HuH-7.5 (cell line): ENCODE measurements at places on chromosomes 5 and 9.

DNA sequence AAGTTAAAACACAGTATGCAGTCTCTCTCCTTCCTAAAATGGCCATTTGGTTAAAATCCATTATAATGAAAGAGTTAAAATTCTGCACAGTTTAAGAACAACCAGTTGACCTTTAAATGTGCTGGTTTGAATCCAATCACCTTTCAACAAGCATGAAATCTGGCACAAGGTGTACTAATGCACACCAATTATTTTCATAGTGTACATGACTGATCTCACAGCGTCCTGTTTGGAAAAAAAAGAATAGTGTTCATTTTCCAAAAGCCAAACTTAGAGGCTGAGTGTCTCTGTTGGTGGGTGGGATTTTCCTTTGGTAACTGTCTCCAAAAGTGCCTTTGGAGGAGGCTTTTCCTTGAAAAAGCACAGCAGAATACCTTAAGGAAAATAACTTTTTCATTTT is 180.6 kb downstream of the DEPDC1B start:
- no peak for DNase-seq

DNA sequence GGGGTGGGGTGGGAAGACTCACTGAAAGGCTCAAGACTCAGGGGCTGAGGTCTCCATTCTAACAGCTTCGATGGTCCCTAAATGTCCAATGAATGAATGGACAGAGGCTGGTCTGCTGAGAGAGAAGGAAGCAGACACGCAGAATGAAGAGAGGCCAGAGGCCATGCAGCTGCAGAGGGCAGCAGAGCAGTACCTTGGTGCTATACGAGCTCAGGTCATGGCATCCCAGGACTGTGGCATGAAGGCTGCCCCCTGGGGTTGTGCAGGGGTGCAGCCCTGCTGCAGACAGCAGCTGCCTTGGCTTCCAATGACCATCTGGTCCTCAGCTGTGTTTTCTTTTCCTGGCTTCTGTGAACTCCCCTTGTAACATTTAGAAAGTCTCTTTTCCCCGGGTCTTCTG is 15.2 kb upstream of the CORO2A start:
- no peak for DNase-seq

DNA sequence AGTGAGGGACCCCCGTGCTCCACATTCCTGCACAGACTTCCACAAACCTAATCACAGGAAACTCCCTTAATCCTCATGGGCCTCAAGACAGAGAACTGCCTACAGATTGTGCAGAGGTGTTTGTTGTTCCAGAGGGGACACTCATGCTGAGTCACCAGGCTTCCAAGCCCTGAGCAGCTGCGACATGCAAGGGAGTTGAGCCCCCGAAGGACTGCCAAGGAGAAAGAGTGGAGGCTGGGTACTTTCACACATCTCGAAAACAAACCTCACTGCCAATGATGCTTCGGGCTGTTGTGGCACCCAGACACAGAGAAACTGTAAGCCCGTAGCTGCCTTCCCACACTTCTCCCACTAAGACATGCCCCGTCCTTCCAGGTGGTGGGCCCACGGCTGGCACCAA is 480.8 kb downstream of the CDH12 start:
- no peak for DNase-seq

GRCh38 chr5:32258424-32258823 is 54.3 kb downstream of the MTMR12 start:
- DNase-seq: no peak

- DNase-seq: no peak
Observed at GRCh38 chr9:78438780-78439179, 141.9 kb downstream of the PSAT1 start.

- DNase-seq: peak; percentile 56
Observed at GRCh38 chr5:134114886-134115805, 665 bp downstream of the TCF7 start.

DNA sequence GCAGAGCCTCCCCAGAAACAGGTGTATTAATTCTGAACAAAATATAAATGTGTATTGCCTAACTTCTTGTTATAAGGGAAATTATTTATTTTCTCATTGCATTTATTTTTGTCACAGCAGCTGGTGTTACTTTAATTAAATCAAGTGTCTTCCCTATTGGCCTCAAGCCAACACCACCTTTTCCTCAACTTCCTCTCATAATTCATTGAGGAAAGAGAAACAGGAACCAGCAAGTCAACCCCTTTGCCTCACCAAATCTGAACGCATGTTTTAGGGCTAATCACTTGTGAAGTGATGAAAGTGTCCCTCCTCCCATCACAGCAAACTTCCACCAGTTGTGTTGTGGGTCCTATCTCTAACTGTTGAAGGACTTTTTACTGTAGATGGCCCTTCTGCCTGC is 73.1 kb downstream of the DIRAS2 start:
- DNase-seq: no peak

GRCh38 chr9:116156621-116157314 is 3.2 kb downstream of the PAPPA start:
- no peak for DNase-seq

GRCh38 chr5:38994324-38994927 is 79.8 kb downstream of the RICTOR start:
- DNase-seq: no peak

DNA sequence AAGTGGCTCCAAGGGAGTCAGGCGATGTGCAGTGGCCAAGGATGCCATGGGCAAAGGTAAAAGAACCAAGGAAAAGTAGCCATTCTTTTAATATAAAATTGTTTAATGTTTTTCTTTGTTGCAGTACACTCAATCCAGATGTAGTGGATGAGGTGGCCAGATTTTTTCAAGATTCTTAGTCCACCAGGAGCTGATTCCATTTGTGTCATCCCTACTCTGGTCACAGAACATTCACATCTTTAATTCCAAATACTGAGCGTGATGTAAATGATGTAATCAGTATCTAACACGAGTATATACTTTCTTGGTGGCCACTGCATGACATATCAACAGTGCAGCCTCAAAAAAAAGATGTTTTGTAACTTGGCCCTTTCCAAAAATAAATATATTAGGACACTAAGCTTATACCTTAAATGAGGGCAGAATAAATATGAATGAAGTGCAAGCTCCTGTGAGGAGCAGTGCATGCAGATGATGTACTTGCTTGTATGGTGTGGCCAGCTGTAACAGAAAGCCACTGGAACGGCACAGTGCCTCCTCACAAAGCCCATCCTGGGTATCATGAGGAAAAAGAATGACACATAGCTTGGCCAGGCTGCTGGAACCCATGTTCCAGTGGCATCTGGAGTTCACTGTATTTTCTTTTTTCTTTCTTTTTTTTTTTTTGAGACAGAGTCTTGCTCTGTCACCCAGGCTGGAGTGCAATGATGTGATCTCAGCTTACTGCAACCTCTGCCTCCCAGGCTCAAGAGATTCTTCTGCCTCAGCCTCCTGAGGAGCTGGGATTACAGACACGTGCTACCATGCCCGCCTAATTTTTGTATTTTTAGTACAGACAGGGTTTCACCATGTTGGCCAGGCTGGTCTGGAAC is 6.5 kb upstream of the SPATA24 start:
- DNase-seq: no peak

DNA sequence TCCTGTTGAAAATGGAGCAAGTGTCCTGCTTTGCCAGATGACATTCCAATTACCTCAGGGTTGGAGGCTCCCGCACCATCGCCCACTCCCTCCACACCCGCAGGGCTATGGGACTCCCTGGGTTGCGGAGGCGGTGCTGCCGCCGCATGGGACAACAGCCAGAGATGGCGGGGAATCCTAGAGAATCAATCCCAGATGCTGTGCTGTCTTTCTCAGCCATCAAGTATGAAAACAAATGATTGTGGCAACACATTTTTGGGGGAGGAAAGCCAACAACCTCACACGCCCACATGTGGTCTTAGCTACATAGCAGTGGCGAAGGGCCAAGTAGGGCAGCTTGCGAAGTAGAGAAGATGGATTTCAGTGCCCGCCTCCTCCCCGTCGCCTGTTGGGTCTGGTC is 46.7 kb downstream of the IL31RA start:
- no peak for DNase-seq

GRCh38 chr9:16475996-16476395 is 394.5 kb downstream of the BNC2 start:
- no peak for DNase-seq

DNA sequence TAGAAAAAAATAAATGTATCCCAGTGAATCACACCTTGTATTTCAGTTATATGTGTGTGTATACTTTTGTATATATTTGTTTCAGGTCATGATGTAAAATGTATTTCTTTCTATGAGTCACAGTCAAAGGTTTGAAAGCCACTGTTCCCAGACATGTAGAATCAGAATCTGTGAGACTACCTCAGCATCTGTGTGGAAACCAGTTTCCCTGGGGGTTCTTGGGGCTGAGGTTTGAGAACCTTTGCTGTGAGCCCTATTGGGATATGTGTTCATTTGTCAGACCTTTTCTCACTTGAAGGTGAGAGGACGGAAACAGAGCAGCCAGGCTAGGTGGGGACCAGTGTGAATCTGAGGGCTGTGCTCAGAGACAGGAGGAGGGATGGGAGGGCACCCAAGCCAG is 78.7 kb upstream of the SAP30L start:
- DNase-seq: no peak

- no peak for DNase-seq
Observed at GRCh38 chr5:17340819-17341218, 123.4 kb downstream of the BASP1 start.

GRCh38 chr9:120928015-120928482 is 1.5 kb upstream of the TRAF1 start:
- no peak for DNase-seq

DNA sequence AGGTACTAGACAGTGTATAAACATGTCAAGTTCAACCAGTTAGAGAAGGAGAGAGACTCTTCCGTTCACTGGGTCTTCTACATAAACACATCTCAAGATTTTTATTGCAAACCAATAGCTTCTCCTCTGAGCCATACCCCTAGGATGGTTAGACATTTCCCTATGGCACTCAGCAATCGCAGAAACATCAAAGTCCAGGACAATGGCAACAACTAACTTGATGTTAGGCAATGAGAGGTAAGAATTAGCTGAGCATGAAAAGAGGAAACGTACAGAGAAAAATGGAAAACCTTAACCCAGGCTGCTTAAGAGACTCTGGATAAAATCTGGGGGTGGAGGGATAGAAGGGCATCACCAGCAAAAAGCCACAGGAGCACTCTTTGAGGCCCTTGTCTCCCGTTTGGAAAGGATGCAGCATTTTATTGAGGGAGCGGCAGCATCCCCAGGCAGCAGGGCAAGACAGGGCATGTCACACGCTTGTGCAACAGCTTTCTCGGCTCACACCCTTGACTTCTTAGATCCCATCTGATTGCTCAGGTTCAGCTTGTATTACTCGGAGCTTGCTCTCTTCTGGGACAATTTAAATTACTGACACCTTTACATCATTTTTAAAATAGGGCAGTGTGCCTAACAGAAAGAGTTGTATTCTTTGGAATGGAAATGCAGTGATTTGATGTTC is 8.6 kb upstream of the PSAT1 start:
- no peak for DNase-seq

- DNase-seq: no peak
Observed at GRCh38 chr5:135010502-135011354, 23.3 kb downstream of the PITX1 start.

GRCh38 chr9:114606597-114607207 is 4.4 kb upstream of the TMEM268 start:
- DNase-seq: no peak

GRCh38 chr5:113271015-113271414 is 163.8 kb downstream of the TSSK1B start:
- no peak for DNase-seq

GRCh38 chr5:76974785-76975184 is 21.9 kb downstream of the CRHBP start:
- DNase-seq: no peak

GRCh38 chr5:169956756-169957155 is 23.5 kb downstream of the INSYN2B start:
- no peak for DNase-seq

DNA sequence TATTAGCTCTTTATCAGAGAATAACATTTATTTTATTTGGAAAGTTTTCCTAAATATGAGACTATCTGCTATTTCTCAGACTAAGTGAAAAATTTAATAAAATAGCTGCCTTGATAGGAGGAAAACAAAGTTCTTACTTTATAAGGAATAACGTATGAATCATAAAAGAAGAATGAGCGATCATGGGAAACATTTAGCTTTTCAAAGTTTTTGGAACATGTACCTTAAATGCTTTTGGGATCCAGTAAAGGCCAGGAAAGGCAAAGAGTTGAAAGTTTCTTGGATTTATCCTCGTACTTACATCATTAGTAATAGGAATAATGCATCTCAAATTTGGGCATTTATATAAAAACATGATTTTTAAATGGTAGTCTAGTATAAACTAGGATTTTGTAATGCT is 19.4 kb downstream of the OGN start:
- DNase-seq: no peak

GRCh38 chr9:34957492-34958410 is at the start of gene PHF24:
Gene PHF24, plus strand, starts transcription at chr9:34958285. Its CDS starts 13,014 bp downstream, at chr9:34971299.
- DNase-seq: no peak

GRCh38 chr9:79694676-79695400 is 123.1 kb downstream of the TLE4 start:
- no peak for DNase-seq

GRCh38 chr9:126325821-126326220 is 808 bp upstream of the MVB12B start:
- no peak for DNase-seq

GRCh38 chr9:115615000-115615401 is 497.0 kb upstream of the TNC start:
- no peak for DNase-seq

- no peak for DNase-seq
Observed at GRCh38 chr5:1104327-1105006, 7.4 kb downstream of the SLC12A7 start.

DNA sequence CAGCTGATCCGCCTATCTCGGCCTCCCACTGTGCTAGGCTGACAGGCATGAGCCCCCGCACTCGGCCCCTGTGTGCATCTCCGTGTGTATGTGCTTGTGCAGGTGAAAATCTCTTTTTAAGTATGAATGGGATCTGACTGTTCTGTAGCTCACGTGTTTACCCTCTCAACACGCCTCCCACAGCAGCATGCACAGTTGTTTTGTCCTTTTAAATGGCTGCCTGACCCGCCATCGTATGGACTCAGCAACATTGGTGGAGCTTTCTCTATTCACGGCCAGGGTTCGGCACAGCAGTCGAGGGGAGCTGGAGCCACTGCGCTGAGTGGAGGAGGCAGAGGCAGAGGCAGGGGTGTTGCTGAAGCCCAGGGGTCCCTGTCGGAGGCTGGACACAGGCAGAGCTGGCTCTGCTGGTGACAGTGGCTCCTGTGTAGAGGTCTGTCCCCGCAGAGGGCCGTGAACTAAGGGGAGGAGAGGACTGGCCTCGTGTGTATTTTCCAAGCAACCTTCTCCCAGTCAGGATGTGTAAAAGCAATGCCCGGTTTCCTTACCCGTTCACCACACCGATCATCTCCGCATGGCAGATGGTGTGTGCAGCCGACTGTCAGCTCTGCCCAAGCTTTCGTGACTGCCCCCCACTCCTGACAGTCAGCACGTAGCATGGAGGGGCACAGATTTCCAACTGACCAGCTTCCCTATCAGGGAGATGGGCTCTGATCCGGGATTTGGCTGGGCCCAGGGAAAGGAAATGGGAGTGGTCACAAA is 37.3 kb downstream of the MRPL36 start:
- no peak for DNase-seq

GRCh38 chr9:2634818-2635217 is 13.2 kb downstream of the VLDLR start:
- no peak for DNase-seq
